ENCODE measurements at places on chromosomes 7 and 10. TPM values are rescaled to one million over a fixed set of nuclear protein-coding genes. Genes with fewer than 3 reads are reported as not detected.

DNA sequence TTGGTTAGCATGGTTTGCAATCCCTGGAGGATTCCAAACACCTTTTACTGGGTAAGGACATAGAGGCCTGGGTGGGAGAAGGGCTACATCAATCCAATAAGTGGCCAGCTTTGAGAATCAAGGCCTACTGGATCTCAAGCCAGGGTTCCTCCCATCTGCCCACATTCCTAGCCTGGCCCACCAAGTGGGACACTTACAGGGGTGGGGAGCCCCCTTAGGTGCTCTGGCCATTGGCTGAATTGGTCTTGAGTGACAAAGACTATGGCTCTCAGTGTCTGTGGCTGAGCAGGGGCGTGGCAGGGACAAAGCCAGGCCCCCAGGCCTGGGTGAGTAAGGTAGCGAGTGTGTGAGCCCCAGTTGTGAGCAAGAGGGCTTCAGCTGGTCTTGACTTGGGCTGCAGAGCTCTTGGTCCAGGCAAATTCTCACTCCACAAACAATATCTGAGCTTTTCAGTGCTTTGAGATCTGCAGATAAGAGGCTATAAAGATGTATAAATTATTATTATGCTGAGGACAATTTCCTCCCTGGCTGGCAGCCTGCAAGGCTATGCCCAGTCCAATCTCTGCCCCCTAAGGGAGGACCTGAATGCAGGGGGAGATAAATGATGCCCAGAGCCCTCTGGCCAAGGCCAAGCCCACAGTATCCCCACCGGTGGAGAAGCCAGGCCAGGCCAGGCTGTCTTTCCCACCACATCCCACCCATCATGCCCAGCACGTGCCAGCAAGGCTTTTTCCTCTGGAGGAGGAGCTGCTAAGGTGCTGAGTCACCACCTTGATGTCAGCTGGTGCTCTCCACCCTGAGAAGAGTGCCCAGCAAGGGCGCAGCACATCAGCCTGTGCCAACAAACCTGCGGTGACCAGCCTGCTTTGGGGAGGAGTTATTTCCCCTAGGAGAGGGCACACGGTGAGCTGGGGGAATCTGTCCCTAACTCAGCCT, 80.7 kb upstream of the DUSP5 start:
- no peak for DNase-seq

DNA sequence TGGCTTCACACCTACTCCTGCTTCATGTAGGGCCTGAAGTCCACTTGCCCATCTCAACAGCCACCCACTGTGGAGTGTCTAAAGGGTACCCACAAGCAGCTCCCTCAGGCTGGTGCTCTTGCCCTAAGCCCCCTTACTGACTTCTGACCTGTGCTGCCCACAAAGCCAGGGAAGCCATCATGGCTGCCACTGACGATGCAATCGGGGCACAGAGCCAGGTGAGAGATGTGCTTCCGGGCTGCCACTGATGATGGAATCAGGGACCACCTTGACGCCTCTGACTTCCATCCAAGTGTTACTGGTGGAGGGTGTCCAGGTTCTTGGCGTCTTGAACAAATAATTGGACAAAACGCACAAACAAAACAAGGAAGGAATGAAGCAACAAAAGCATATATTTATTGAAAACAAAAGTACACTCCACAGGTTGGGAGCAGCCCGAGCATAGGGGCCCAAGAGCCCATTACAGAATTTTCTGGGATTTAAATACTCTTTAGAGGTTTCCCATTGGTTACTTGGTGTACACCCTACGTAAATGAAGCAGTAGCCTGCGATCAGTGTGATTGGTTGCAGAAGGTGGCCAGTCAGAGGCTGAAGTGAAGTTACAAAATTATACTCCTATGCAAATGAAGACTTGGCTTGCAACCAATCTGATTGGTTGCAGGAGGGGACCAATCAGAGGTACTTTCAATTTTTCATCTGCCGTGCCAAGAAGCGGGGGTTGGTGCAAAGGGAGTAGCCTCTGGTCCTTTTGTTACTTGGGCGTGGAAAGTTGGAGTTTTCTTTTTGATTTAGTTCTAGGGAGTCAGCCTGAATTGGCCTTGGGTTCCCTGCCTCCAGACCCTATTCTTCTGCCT, 4.5 kb downstream of the CPA2 start:
- DNase-seq, result no peak

CPXM2 gene
- total RNA-seq, result not detected

DNA sequence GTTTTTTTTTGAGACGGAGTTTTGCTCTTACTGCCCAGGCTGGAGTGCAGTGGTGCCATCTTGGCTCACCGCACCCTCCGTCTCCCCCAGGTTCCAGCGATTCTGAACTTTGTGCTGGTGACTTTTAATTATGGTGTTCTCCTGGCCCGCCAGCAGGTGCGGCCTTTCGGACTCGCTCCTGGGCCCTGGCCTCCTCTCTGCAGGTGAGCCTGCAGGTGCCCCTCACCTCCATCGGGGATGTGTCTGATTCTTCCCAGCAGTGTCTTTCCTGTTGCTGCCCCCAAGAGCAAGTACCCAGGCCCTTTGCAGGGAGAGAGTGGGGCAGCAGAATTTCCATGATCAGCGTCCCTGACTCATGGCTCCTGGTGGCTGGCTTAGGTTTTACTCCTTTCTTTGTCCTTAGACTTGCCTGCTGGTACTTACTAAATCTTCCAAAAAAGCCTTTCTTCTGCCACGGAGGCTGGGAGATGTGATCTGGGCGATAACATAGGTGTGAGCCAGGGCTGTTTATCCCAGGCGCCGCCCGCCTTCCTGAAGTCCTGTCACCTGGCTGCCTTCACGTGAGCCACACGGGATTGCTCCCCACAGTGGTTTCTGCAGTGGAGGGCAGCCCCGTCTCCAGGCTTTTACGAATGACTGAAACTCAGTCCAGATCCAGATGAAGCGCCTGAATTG, 10.7 kb downstream of the WIPI2 start:
- DNase-seq, result no peak

EBLN1 gene
- total RNA-seq, result not detected
